Inflammatory macrophage treated with lipopolysaccharide for 4 hours (primary cell): ENCODE measurements at places on chromosomes 6 and 20.

- no peak for DNase-seq
Measured at GRCh38 chr6:68069921-68070710, 565.0 kb upstream of the ADGRB3 start.

DNA sequence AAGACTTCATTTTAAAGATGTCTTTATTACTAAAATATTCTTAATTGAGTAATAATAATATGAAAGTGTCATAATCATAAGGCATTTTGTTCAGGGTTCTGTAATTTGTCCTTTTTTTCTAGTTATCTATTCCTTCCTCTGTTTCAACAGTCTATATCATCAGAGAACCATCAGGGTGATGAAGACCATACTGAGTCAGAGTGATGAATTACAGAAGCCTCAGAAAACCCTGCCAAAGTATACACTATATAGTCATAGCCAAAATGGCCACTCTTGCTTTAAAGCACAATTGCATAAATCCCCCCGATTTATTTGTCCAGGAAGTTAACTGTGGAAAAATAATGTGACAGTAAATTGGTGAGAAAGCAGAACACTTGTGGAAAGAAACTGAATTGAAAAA lies 735.0 kb downstream of the EPHA7 start:
- DNase-seq = peak; percentile 15

DNA sequence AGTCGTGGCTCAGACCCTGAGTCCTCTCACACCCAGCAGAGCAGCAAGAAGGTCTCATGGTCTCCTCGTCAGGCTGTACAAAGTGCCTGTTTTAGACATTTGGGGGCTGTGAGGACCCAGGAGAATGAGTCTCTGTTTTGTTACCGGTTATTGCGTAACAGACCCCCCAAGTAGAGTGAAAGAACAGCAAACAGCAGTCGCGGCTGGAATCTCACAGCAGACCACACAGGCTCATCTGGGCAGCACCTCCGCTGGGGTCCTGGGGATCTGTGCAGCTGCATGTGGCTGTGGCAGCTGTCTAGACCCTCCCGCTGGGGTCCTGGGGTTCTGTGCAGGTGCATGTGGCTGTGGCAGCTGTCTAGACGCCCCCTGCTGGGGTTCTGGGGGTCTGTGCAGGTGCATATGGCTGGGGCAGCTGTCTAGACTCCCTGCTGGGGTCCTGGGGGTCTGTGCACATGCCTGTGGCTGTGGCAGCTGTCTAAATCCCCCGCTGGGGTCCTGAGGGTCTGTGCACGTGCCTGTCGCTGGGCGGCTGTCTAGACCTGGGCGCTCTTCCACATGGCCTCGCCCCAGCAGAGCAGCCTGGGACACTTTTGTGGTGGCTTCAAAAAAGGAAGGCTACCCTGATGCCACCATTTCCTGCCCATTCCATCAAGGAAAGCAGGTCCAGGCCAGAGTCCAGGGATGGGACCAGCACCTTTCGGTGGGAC lies 24.7 kb downstream of the ENTPD6 start:
- no peak for DNase-seq

DNA sequence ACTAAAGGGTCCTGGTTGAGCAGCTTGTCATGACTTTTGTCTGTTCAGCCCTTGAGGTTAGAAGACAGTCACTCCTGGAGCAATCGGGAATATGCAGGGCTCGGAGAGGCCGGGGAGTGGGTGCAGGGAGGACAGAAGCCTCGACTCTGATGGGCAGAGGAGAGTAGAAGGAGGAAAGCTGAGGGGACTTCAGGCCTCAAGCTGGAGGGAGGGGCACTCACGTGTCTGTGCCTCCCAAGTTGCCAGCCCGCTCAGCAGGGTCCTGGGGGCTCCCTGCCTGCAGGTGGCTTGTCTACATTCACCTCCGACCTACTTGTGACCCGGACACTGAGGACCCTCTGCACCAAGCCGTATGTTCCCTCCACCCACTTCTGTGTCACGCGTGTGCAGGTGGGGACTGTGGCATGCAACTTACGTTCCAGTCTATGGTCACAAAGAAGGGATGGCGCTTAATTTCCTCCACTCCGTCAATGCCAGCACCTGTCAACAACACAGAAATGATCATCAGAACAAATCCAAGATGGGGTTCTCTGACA lies 86.8 kb upstream of the MPC1 start:
- no peak for DNase-seq

DNA sequence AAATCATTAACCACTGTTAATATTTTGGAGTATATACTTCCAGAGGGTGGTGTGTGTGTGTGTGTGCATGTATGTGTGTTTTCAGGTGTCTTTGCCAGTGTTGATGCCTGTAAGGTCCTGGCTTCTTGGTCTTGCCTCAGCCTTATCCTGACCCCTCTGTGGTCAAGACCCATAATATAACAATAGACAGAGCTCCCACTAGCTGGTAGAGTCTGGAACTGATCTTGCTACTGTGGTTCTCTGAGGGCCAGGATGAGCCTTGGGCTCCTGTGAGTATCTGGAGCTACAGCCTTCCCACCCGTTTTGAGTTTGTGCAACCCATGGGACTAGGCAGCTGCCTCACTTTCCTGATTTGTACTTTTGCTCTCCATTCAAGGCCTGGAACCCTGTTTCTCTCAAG lies 191.0 kb downstream of the IBTK start:
- DNase-seq = no peak

GRCh38 chr20:53872081-53872541 lies 198.3 kb downstream of the BCAS1 start:
- no peak for DNase-seq

GRCh38 chr20:43940518-43941225 lies 26.0 kb downstream of the TOX2 start:
- DNase-seq = no peak

DNA sequence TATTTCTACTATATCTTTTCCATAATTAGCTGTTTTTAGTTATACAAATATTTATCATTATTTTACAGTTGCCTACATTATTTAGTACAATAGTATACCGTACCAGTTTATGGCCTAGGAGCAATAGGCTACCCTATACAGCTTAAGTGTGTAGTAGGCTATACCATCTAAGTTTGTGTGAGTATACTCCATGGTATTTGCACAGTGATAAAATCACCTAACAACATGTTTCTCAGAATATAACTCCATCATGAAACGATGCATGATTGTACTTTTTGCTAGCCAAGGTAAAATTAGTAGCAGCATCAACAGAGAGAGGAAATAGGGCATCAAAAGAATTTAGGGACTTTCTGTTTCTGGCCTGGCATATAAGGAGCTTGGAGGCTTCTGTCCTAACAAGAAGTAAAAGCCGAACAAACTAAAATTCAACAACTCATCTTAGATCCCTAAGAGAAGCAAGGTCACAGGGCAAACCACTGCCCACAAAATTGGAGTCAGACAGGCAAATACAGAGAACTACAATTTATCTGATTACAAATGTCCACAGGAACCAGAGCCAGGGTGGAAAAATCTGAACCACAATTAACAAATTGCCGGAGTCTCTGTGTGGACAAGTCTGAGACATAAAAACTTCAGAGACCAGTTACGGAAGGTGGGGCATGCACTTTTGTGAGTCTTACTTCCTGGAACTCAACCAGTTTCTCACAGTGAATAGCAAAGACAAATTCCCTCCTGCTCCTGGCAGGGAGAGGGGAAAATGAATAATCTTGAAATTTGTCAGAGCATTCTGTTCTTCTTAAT lies 671.4 kb downstream of the RFPL4B start:
- no peak for DNase-seq

DNA sequence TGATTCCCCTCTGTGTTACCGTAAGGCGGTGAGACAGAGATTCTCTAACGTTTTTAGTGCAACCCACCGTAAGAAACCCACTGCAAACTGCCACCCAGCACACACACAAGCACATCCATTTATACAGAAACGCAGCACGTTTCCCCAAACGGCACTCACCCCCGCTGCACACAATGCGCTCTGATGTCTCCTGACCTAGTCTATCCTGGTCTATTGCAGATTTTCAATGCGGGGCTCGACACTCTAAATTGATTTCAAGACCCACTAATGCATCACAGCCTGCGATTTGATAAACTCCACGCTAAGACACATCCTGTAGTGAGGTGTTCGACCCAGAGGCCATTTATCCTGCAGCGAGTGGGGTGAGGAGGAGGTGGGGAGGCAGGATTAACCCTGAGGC lies 63.7 kb upstream of the SULF2 start:
- no peak for DNase-seq

- no peak for DNase-seq
Measured at GRCh38 chr6:46642928-46643751, 9.5 kb downstream of the CYP39A1 start.

DNA sequence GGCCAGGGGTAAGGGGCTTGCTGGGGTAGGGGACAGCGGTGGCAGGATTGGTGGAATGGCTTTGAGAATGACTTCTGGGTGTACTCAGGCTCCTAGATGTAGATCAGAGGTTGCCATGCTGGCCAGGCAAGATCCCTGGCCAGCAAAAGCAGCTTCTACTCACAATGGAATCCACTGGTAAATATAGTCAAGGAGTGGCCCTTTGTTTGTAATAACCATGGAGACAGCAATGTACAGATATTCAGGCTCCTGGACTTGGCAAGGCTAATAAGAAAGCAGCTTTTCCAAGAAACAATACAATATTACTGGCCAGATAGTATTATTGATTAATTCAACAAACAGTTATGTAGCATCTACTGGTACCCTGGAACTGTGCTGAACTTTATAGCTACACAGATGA lies 37.9 kb downstream of the CDH26 start:
- DNase-seq = no peak

- DNase-seq = no peak
Measured at GRCh38 chr20:49641683-49642656, 71.7 kb downstream of the B4GALT5 start.

DNA sequence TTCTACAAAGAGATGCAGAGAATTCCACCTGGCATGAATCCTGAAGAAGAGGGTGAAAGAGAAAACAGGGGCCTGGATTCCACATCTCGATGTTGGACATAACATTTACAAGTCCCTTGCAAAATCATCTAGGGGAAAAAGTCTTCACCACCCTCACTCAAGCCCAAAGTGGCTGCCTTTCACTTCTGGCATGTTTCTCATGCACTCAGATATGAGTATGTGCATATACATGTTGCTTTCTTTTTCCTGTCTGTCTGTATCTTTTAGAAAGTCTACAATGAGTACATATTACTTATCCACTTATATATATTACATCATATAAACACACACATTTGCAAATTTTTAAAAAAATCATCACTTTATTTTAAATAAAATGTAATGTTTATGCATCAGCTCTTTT lies 159.3 kb downstream of the KIF6 start:
- no peak for DNase-seq

DNA sequence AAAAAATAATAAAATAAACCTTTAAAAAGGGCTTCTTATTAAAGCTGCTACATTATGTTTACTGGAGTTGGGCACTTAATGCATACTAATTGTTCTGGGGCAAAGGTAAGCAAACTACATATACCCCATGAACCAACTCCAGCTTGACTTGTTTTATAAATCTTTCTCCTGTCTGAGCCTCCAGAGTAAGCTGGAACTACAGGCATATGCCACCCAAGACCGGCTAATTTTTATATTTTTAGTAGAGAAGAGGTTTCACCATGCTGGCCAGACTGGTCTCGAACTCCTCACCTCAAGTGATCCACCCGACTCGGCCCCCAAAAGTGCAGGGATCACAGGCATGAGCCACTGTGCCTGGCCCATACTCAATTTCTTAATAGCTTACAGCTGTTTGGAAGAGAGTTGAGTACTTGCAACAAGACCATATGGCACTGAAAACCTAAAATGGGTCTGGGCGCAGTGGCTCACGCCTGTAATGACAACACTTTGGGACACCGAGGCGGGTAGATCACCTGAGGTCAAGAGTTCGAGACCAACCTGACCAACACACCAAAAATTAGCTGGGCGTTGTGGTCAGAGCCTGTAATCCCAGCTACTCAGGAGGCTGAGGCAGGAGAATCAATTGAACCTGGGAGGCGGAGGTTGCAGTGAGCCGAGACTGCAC lies 19.9 kb downstream of the ROMO1 start:
- no peak for DNase-seq

DNA sequence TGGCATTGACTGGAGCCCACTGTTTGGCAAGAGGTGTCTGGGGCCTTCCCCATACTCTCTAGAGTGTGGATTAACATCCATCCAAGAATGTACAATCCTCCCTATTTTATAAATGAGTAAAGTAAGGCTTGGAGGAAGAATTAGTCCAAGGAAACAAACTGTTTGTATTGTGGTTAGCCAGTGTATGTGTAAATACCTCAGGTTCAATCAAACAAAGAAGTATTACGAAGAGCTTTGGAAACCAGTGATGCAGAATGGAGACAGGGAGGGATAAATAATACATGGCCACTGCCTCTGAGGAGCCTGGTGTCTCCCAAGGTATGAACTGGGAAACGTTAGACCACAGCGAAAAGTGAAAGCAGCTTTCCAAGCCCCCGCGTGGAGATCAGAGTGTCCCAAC lies 226.6 kb upstream of the RIN2 start:
- DNase-seq = no peak

GRCh38 chr6:85185977-85186376 lies 263.9 kb upstream of the NT5E start:
- DNase-seq = no peak

GRCh38 chr6:41642090-41642959 lies 4.1 kb downstream of the MDFI start:
- DNase-seq = no peak

DNA sequence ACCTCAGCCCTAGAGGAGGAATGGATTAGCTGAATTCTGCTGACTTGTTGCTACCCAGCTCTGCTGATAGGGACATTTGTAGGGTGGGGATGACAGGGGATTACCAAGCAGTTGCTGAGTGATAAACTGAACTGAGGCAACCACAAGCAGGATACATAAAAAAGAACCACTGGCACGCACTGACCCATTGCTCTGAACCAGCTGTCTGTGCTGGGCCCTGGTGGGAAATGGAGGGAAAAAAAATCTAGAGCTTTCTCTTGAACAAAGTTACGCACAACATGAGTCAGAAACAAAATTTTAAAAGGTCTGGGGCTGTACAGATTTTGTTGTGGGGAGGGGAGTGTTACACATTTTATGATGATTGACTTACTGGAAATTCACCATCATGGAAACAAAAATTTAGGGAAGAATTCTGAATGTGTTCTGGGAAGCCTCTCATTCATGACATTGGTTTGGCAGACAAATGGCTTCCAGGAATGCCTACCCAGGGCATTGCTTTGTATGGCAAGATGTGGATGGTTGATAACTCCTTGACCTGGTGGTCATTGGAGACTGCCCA lies 37.7 kb downstream of the FOXO3 start:
- peak; percentile 76 for DNase-seq

- peak; percentile 76 for DNase-seq
Measured at GRCh38 chr6:30647242-30648116, 546 bp downstream of the C6orf136 start.

- no peak for DNase-seq
Measured at GRCh38 chr6:139166956-139167313, 32.1 kb downstream of the HECA start.

- DNase-seq = no peak
Measured at GRCh38 chr6:56259234-56260077, 12.1 kb upstream of the COL21A1 start.

- DNase-seq = peak; percentile 45
Measured at GRCh38 chr6:28953039-28953584, 29.3 kb upstream of the TRIM27 start.
